Heart right ventricle (tissue), 16 donors: ENCODE measurements at places on chromosomes 11 and 22. TPM values are rescaled to one million over a fixed set of nuclear protein-coding genes. Genes with fewer than 3 reads are reported as not detected.

- no peak for DNase-seq
Observed at GRCh38 chr11:92480499-92480898, 255.9 kb downstream of the FAT3 start.

GRCh38 chr11:113477321-113477720, 2.1 kb upstream of the DRD2 start:
- no peak for DNase-seq

- DNase-seq = no peak
Observed at GRCh38 chr11:5618807-5619206, 6.0 kb upstream of the TRIM34 start.

DNA sequence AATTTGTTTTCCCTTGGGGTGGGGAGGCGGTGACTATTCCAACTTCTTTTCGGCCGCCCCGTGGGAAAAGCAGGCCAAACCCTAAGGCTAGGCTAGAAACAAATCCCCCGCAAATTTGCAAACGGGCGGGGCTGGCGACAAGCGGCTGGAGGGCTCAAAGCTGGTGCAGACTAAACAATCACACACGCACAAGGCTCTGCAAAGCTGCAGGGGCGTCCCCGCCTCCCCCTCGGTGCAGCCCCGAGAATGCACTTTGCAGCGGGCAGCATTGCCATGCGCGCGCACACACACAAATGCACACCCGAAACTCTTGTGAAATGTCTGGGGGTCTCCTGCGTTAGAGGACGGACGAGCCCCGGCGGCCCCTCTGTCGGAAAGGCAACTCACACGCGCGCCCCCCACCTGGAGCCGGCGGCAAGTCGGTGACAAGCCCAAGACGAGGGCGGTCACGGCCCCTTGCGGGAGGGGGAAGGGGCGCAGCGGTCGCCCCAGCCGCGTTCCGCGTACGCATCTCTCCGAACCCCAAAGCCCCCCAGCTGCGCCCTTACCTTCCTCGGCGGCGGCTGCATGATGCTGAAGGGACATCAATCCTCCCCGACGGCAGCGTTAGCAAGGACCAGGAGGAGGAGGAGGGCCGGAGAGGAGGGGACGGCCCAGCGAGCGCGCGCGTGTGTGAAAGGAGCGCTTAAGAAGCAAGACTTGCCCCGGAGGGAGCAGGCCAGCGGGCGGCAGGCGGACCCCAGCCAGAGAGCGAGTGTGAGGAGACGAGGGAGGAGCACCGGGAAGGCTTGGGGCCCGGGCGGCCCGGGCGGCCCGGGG, 600 bp downstream of the FCHSD2 start:
- peak; percentile 86 for DNase-seq

GRCh38 chr11:121446752-121447156, 5.4 kb upstream of the SORL1 start:
- DNase-seq = no peak

The TMPRSS13 gene
- total RNA-seq = not detected
